Subcutaneous adipose tissue (tissue), 4 donors: ENCODE measurements at places on chromosomes 5 and 9. TPM values are rescaled to one million over a fixed set of nuclear protein-coding genes. Genes with fewer than 3 reads are reported as not detected.

The FER gene
- 26.9 TPM for total RNA-seq

The OLFML2A gene
- total RNA-seq = 6.7 TPM

The PDE6A gene
- total RNA-seq = not detected

The SAP30L gene
- 29.1 TPM for total RNA-seq

The GFPT2 gene
- total RNA-seq = 40.8 TPM

The GABRA6 gene
- total RNA-seq = not detected

The LCN6 gene
- 2.4 TPM for total RNA-seq

The KCTD16 gene
- 0.17 TPM for total RNA-seq

The SMC2 gene
- total RNA-seq = 8.9 TPM

The CDKN2A gene
- 1.3 TPM for total RNA-seq

The FBXO38 gene
- 56.5 TPM for total RNA-seq

The MTX3 gene
- total RNA-seq = 9.9 TPM

The MLANA gene
- not detected for total RNA-seq

The UTP15 gene
- 32.2 TPM for total RNA-seq

The NMUR2 gene
- total RNA-seq = not detected

The SLC6A18 gene
- not detected for total RNA-seq
